ENCODE measurements at places on chromosomes 11 and 22.

DNA sequence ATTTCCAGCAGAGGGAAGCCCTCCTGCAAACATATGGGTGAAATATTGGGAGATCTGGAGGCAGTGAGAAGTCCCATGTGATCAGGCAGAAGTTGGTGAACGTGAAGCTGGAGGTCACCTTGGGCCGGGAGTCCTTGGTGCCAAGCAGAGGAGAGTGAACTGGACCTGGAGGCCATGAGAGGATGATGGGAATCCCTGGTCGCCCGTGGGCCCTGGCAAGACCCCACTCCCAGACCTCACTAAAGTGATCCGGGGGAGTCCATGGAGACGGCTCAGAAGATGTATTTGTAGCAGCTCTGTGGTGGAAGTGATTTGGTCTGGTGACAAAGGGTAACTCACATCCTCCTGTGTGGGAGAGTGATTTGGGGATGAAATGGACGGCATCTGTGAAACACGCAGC lies 71.0 kb downstream of the ARHGAP8 start:
- no peak for DNase-seq

DNA sequence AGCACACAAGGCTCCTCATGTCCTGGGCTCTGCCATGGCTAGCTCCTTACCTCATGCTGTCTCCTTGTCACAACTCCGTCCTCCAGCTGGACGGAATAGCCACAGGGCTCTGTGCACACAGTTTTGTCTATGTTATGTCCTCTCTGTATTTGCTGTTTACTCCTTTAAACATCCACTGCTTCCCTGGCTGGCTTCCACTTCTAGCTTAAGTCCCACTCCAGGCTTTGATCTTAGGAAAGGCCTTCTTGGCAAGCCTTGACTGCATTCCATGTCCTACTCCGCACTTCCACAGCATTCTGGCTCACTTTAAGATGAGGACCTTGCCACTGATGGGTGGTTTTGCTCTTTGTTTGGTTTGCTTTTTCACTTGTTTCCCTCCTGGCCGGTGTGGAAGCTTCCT lies 22.9 kb upstream of the ROBO3 start:
- no peak for DNase-seq

DNA sequence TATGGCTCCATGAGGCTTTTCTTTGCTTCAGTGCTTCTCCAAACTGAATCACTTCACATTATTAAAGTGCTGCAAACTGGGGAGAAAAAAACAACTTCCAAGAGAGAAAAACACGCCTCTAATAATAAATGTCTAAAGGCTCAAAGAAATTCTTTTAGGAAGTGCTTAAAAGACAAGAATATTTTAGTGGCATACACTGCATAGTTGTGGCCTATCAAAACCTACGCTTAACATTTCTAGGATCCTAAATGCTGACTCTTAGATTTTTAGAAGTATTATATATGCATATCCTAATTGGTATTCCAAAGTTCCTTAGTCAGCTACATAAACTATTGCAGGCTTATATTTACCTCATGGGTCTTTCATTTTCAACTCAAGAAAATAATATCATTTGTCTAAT lies 879.0 kb upstream of the CCDC90B start:
- DNase-seq = no peak

DNA sequence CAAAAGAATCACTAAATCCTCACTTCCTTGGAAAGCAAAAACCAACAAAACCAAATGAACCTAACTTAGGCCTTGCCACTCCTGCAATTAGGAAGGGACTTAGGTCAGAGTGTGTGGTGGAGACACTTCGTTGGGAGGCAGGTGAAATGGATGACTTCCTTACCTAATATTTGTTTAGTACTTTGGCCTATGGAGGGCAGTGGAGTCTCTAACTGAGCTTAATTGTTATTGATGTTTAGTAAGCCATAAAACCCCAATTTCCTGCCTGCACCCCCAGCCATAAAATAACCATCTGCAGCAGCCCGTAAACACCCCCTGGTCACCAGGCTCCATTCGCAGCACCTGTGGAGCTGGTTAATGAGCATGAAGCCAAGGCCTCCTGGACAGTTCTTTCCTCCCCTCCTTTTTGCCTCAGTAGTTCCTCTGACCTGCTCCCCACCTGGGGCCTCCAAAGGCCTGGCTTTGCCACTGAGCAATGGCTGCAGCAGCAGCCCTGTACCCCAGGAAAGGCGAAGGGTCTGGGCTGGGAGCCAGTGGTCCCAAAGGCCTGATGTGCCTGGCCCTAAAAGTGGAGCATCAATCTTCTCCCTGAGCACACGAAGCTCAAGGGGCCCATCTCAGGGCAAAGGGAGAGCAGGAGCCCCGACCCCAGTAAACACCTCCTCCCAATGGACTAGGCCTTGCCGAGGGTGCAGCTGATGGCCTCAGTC lies 15.6 kb upstream of the SYT13 start:
- no peak for DNase-seq

DNA sequence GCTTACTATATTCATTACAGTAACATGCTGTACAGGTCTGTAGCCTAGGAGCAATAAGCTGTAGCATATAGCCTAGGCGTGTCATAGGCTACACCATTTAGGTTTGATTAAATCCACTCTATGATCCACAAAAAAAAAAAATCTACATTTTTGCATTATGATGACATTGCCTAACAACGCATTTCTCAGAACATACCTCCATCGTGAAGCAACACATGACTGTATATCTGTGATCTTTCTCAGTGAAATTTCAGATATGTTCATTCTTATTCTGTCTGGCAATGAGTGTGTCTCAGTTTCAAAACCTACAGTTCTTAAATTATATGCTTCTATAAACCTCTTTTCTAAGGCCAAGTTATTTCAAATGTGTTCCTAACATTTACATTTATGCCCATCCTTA lies 140.3 kb downstream of the CADM1 start:
- no peak for DNase-seq

DNA sequence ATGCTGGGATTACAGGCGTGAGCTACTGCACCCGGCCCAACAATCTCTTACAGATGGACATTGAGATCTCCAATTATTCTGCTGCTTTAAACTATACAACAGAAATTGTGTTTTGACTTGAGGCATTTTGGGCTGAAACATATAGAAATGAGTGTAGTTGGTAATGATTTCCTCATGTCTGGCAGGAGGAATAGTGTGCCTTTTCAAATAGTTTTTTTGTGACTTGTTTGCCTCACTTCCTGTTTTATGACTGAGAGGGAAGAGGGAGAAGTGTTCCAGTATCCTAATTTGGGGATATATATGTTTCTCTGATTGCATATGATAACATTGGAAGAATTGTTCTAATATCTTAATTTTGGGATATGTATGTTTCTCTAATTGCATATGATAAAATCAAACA lies 40.2 kb downstream of the EP300 start:
- DNase-seq = no peak

- DNase-seq = no peak
These were observed 69.3 kb upstream of the CTSC start for GRCh38 chr11:88406876-88407275.

- DNase-seq = no peak
These were observed 11.1 kb upstream of the ALX4 start for GRCh38 chr11:44321059-44321458.

DNA sequence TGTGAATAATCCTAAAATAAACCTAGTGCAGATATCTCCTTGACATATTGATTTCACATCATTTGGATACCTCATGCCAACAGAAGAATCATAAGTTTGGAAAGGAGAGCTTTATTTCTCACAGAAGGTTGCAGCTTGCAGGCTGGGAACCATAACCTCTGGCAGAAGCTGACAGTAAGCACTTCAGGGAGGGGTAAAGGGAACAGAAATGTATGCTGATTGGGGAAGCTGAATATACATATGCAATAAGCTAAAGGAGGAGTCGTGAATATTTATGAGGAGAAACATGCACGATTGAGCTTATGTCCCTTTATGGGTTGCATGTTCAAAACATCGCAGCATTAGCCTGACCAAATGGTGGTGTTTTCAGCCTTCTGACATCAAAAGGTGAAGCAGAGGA lies 814.5 kb downstream of the TBC1D22A start:
- DNase-seq = no peak

GRCh38 chr11:10263929-10264328 lies 30.1 kb downstream of the SBF2 start:
- no peak for DNase-seq

DNA sequence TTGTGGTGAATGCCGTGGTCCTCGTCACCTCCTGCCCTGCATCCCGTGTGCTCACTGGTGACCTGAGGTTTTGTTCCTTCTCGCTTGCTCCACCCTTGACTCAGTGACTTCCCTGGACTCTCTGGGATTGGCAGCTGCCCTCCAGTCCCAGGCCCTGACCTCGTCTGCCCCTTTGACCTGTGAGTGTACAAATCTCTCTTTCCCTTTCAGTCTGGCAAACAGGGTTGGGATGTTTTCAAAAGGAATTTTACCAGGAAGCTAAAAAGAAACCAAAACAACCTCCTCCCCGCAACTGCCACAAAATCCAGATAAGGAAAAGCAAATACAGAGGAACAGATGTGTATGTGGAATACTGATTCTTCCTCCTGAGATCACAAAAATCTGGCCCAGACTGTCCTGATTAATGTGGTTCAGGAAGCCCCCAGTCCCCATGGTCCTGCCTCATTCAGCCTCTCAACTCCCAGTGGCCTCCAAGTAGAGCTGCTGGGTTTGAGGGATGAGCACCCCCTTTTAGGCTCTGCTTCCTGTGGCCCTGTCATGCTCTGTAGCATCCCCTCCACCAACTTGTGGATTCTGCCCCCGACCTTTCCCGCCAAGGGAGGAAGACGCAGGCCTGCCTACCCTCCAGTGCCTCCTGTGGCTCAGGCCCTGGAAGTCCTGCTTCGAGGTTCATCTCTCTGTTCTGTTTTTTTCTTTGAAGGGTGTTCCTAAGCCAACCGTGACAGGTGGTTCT lies 15.2 kb downstream of the ROBO4 start:
- no peak for DNase-seq

- DNase-seq = no peak
These were observed 20.4 kb upstream of the LYVE1 start for GRCh38 chr11:10588904-10589303.

GRCh38 chr11:75823946-75824345 lies 8.9 kb downstream of the UVRAG start:
- no peak for DNase-seq

- DNase-seq = no peak
These were observed 128.2 kb upstream of the C11orf58 start for GRCh38 chr11:16610213-16610737.

- DNase-seq = no peak
These were observed 1.8 kb upstream of the WBP2NL start for GRCh38 chr22:41996826-41997225.

GRCh38 chr11:31582697-31583096 lies 73.1 kb downstream of the ELP4 start:
- DNase-seq = no peak

- DNase-seq = no peak
These were observed 21.5 kb downstream of the PLEKHB1 start for GRCh38 chr11:73667891-73668290.

- DNase-seq = no peak
These were observed 2.3 kb downstream of the MALAT1 start for GRCh38 chr11:65501186-65501471.

- DNase-seq = no peak
These were observed 1.9 kb downstream of the RPLP2 start for GRCh38 chr11:811446-812245.

- DNase-seq = no peak
These were observed 70.6 kb downstream of the ST3GAL4 start for GRCh38 chr11:126426106-126426505.

DNA sequence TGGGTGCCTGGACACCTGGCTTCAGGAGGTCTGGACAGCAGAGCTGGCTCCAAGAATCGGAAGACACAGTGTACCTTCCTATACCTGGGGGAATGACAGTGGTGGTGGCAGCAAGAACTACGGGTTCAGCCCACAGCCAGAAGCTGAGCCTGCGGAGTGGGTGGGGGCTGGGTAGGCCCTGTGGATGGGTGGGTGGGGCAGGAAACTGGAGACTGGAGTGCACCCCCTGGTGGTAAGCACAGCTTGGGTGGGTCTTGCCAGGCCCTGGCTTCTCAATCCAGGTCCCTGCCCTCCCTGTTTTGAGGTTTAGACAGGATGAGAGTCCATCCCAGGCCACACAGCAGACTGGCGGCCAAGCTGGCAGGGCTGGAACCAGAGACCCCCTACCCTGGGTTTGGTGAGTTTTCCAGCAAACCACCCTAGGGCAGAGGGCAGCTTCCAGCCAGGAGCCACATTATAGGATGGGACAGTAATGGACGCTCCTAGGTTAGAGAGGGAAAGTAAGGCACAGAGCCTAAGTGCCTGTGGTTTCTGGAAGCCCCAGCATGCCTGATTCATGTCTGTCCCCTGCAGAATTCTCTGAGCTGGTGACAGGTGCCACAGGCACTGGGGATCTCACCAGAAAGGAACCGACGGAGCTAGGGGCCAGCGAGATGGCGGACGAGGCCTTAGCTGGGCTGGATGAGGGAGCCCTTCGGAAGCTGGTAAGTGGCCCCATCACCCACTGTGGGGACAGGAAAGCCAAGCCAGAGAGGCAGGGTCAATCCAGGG lies 1.7 kb downstream of the SMTN start:
- DNase-seq = no peak

DNA sequence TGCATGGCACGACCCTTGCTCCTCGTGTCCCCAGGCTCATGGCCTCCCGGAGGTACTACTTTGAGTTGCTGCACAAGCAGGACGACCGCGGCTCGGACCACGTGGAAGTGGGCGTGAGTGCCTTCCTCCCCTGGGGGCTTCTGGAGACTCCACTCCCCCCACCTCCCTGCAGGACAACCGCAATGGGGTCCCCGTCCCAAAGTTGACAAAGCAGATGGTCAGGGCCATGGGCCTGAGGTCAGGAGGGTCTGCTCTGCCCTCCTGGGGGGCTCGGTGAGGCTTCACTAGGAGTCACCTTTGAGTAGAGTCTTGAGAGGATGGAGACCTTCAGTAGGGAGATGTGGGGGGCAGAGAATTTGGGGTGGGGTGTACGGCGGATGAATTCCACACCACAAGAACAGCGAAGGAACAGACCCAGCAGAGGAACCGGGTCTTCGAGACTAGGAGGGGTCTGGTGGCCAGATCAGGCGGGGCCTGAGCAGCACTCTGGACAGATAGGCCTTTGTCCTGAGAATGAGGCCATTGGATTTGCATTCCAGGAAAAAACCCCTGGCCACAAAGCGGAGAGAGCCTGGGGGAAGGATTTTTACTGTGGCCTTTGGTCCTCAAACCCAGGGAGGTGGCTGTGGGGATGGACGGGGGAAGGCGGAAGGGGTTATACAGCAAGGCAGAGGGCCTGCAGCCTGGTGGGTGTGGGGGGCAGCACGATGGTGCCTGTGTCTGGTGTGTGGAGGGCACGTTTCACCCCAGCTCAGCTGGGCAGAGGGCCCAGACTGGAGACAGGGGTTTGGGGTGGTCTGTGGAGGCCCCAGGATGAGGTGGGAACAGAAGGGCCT lies 4.6 kb downstream of the B4GALNT4 start:
- peak; percentile 75 for DNase-seq

GRCh38 chr11:1411301-1411700 lies 21.6 kb downstream of the BRSK2 start:
- DNase-seq = no peak

GRCh38 chr11:199782-200181 lies 6.9 kb downstream of the SCGB1C1 start:
- no peak for DNase-seq

Data from frontal cortex (tissue), 4 donors.